ENCODE measurements at places on chromosomes 7 and 10. TPM values are rescaled to one million over a fixed set of nuclear protein-coding genes. Genes with fewer than 3 reads are reported as not detected.
A peak's percentile ranks its signal among the peaks of the same experiment; 100 is the strongest.

The PILRA gene
- 0.27 TPM for total RNA-seq

DNA sequence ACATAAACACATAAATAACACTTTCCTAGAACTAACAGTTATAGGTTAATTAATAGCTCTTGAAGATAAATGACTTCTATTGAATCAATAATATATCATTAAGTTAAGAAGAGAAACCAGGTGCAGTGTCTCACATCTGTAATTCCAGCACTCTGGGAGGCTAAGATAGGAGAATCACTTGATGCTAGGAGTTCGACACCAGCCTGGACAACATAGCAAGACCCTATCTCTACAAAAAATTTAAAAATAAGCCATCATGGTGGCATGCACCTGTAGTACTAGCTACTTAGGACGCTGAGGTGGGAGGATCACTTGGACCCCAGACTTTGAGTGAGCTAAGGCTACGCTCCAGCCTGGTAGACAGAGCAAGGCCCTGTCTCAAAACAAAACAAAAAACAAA is 38.8 kb downstream of the AKR1D1 start:
- no peak for DNase-seq

The SLC26A5 gene
- total RNA-seq = not detected

DNA sequence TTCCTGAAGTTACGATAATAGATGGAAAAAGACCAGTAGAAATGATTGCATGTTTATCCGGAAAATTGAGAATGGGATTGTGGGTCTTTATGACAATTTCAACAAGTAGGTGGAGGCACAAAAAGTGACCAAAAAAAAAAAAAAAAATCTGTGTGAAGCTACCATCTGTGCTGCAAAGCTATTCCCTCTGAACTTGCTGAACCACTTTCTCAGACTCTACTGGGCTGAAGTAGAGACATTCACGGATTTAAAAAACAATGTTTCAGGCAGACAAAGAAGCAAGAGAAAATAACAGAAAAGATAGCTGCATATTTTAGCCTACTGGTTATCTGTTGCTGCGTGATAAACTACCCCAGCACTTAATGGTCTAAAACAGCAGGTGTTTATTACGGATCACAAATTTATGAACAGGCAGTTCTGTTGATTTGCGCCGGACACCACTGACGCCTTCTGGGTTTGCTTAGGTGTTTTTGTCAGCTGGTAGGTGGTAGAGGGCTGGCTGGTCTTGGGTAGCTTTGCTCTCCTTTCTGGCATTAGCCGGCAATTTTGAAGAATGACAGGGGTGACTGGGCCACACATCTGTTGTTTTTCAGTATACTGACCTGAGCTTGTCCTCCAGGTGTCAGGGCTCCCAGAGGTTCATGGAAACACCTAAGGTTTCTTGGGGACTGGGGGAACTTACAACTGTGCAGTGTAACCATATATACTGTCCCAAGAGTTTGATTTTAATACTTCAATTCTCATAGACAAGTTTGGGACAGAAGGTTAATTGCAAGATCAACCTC is 665.1 kb downstream of the CCSER2 start:
- DNase-seq = no peak

The UNC5B gene
- total RNA-seq = 20.6 TPM

DNA sequence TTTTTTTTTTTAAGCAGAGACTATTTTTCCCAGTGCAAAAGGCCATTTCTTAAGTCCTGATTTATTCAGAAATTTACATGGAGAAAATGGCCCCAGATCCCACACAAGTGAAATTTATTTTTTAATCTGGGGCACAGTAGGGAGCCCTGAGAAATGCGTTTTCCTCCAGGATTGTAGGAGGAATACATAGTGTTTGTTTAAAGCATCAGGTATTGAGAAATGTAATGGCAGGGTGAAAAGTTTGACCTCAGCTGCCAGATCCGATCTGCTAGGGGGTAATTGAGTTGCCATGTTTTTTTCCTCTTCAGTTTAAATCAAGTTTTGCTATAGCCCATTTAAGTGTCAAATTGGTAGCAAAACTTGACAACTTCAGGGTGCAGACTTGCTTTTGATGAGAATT is 110.0 kb downstream of the LRMDA start:
- DNase-seq = no peak

- peak; percentile 56 for DNase-seq
Measured at GRCh38 chr10:68543004-68543918, 15.9 kb upstream of the SLC25A16 start.

GRCh38 chr10:128160297-128160711 is 34.1 kb upstream of the MKI67 start:
- DNase-seq = no peak

The ACSL5 gene
- 2.6 TPM for total RNA-seq

The ADAMTS14 gene
- total RNA-seq = 2.0 TPM

GRCh38 chr7:23960361-23960760 is 250.3 kb downstream of the STK31 start:
- no peak for DNase-seq

All from fibroblast of the aortic adventitia (primary cell).